Stimulated activated CD8-positive, alpha-beta memory T cell treated with anti-CD3 and anti-CD28 coated beads, Interleukin-4, amount 100 ng/mL, for 24 hours (primary cell): ENCODE measurements at places on chromosomes 5 and 9.

- DNase-seq, result no peak
Observed at GRCh38 chr9:98135938-98136337, 16.9 kb upstream of the TRIM14 start.

DNA sequence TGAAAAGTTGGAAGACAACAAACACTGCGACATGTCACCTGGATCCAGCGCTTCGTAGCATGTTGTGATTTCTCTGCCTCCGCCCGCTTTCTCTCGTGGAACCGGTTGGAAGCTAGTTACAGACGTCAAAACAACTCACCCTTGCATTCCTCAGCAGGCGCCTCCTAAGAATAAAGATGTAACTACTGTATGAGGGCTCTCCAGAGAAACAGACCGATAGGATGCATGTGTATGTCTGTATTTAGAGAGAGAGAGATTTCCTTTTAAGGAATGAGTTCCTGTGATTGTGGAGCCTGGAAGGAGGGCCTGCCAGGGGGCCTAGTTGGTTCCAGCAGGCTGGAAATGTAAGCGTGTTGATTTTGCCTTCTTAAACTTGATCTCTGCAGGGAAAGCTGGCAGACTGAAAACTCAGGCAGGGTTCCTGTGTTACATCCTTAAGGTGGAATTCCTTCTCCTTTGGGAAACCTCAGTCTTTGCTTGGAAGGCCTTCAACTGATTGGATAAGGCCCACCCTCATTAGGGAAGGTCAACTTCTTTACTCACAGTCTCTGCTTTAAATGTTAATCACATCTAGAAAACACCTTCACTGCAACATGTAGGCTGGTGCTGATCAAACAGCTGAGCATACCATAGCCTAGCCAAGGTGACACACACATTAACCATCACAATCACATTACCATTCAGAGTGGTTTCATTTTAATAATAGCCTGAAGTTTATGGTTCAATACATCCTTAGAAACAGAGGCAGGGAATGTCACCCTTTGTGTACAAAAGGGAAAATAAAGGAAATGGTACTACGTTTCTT, 163.8 kb downstream of the SYK start:
- no peak for DNase-seq

- DNase-seq, result no peak
Observed at GRCh38 chr5:89449392-89450148, 566.6 kb upstream of the MEF2C start.

DNA sequence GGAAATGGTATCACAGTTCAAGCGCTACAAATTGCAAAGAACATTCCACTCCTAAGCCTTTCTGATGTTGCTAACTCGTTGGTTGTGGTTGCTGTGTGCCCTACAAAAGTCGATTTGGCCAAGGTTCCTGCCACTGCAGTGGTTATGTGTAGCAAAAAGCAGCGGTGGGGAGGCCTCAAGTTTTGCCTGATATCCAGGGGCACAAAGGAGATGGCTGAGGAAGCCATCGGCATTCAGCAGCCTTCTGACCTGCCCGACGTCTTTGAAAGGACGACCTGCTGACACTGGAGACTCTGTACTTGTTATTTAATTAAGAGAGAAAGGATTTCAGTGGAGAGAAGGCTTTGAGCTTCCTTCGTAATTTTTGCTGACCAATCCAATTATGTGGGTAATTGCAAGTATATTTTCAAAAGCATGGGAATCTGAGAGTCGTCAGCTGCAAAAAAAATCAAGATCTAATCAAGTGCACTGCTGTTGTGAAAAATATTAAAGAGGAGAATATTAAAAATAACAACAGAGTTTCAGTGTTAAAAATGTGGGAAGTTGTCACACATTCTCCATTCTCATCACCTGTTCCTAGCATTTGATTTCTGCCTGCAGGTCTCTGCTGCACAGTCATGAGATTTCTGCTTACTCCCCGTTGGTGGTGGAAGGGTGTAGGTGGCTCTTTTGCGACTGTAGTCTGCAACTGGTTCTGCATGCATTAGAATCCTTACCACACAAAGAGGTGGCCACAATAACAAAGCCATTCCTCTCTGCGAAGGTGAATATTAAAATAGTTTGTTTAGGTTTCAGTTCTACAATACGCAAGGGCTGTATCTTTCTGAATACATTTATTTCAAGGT, 319.2 kb downstream of the IRX2 start:
- DNase-seq, result no peak

DNA sequence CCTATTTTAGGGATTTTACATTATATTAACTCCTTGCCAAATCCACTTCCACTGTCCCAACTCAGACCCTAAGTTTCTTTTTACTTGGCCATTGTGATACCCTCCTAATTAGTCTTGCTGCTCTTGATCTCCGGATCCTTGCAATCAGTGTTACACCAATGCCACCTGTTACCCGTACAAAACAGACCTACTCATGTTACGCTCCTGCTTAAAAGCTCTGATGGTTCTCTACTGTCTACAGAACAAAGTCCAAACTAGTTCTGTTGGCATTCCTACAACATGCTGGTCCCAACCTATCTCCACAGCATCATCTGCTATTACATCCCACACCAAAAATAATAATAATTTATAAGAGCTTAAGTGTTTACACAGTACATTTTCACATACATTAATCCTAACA, 9.8 kb downstream of the ECPAS start:
- DNase-seq, result no peak

DNA sequence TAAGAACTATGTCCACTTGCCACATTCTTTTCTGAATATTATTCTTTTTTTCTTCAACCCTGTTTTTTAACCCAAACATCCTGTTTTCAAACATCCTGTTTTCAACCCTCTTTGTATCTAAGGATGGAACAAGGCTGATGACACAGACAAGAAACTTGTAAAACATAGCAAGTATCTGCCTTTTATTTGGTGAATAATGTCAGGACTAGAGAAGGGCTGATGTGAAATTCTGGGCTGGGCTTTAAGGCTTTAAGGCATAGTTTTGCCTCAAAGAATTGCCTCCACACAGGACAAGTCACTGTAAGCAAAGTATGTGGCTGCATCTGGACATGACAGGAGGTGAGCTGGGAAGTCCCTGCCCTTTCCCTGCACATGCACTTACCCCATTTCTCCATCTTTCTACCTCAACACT, 42.5 kb upstream of the RIC1 start:
- no peak for DNase-seq

DNA sequence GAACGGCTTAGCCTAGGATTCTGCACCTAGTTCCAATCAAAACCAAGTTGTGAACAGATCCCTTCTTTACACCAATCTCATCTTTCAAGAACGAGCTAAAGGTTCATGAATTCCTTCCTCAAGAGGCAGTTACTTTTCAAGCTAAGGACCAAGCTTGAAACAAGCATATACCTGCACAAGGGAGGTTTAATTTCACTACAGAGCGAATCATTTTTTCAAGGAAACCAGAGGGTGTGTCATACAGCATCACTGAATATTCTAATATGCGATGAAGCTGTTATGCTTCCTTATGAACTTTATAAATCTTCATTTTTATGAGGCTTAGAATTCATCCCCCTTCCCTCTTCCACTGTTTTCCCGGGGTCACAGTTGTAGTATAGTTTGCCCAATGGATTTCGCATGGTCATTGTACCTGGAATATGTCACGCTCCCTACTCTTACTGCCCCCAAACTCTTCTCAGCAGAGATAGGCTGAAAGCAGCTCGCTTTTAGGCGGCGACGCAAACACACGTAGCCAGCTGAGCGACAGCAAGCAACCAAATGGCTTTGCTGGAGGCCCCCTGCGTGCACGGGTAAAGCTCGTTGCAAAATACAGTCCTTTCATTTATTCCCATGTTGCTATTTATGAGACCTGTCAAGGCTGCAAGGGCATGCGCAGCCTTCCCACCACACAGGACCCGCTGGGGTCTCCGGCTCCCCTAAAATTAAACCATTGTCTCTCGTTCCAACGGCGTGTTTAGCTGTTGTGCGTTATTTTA, 832 bp downstream of the LMBRD2 start:
- DNase-seq, result peak; percentile 28

GRCh38 chr9:33765411-33765810, 29.9 kb upstream of the PRSS3 start:
- DNase-seq, result no peak

DNA sequence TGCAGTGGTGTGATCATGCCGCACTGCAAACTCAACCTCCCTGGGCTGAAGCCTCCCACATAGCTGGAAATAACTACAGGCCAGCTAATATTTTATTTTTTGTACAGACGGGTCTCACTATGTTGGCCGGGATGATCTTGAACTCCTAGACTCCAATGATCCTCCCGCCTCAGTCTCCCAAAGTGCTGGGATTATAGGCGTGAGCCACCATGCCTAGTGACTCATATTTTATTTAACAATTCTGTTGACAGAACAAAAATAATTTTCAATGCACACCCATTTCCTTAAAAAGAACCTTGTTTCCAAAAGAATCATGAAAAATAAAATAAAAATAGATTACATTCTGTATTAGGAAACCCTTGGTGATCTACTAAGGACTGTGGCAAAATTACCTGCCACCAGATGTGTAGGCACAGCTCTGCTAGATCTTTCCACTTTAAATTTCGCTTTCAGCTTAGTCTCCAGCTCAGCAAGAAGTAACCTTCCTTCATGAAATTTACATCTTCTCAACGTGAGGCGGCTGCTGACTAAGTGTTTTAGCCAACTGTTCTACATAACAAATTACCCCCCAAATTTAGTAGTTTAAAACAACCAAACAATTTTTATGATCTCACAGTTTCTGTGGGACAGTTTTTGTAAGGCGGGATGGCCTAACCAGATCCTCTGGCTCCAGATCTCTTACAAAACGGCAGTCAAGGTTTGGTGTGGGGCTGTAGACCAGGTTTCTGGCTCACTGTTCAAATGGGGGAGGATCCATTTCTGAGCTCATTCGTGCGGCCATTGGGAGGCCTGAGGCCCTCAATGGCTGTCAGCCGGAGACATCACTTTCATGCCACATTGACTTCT, 32.6 kb upstream of the GOLPH3 start:
- DNase-seq, result no peak

GRCh38 chr5:147051193-147051592, 172.6 kb upstream of the PPP2R2B start:
- DNase-seq, result no peak
